ENCODE measurements at places on chromosomes 4 and X.

DNA sequence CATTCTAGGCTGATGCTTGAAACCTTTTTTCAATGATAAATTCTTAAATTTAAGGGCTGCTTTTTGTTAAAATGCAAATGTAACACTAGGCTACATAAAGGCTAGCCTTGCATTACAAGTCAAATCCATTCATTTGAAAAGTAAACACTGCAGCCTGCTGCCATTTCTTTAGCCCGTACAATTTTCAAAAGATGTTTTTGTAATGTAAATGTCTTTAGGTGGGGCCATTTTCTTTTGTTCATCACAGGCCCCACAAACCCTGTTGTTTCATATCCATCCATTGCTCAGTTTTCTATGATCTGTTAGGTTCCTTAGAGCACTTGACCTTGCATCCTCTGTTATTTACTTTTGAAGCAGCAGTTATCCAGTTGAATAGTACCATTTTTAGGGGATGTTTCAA, 296.2 kb upstream of the AMOT start:
- DNase-seq, result no peak

DNA sequence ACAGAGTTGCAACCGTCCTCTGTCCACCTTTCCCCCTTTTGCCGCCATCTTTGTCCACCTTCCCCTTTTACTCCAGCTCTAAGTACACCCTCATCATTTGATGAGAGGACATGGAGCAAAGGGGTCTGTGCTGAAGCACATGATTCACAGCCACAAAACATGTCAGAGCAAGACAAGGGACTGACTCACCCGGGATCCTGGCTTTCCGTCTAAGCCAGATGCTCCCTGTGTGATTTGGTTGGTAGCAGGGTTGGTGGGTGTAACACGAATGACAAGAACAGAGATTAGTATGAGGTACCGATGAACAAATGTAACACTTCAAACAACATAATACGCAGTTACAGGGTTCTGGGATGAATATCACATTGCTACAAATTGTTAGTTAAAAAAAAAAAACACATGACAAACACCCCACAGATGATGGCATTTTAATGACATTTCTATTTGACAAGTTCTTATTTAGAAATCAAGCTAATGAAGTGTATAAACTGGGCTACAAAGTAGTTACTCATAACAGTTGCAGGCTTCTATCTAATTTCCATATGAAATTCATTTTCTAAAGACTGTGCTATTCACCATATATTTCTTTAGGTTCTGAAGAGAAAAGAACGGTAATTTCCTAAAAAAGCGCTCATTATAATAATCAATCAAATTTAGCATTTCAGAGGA, 71.4 kb upstream of the ETNPPL start:
- no peak for DNase-seq

DNA sequence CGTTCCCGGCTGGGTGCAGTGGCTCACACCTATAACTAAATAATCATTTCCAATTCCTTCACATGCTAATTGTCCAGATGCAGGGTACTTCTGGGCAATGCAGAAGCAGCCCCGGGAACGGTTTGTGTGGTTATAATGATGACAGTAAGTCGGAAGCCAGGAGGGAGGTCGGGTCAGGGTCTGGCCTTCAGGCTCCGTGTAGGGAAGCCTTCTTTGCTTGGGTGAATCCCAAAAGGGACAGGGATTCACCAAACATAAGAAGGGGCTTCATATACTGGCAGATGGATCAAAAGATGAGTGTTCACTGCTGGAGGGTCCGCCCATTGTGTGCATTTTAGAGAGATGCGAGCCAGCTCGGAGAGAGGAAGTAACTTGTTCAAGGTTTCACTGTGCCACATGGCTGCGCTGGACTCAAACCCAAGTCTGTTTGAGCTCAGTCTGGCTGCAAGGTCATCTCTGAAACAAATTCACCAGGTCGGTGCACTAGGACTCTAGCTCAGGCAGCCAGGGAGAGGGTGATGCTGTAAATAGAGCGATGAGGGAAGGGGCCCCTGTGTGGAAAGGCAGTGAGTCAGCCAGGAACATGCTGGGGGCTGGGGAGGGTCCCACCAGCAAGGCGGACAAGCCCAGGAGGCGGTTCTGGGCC, 4.8 kb upstream of the KIAA0232 start:
- DNase-seq, result no peak

- DNase-seq, result no peak
Measured at GRCh38 chr4:46909078-46909477, at the start of gene COX7B2. Gene COX7B2, minus strand, starts transcription at chr4:46909245. Its CDS starts 174,053 bp downstream, at chr4:46735192.

DNA sequence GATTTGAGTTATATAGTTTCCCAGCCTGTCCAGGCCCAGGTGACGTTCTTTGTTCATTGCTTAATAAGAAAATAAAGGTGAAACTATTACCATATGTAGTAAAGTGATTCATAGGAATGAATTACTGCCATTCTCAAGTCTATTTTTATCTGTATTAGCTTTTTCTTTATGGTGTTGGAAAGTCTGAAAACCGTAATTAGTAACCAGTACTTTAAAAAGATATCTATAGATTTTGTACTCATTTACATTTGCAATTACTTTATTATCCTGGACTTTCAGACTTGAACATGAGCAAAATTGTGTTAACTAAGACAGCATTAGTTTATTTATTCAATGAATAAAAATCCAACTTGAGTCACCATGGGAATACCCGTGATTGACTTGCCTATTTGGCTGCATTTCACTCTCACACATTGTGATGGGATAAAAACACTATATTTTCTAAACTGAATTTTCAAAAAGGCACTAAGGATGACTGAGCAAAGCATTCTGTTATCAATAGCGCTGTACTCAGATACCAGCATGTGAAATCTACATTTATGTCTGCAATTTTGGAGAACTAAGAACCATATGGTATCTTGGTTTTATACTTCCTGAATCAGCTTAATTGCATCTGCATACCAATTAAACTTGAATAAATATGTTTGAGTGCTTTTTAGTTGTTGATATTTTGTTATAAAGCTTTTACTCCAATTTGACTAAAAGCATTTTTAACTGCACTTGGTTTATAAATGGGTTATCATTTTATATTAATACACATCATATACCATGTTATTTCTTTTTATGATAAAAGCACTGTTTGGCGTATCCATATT, 154.6 kb downstream of the CCSER1 start:
- no peak for DNase-seq

DNA sequence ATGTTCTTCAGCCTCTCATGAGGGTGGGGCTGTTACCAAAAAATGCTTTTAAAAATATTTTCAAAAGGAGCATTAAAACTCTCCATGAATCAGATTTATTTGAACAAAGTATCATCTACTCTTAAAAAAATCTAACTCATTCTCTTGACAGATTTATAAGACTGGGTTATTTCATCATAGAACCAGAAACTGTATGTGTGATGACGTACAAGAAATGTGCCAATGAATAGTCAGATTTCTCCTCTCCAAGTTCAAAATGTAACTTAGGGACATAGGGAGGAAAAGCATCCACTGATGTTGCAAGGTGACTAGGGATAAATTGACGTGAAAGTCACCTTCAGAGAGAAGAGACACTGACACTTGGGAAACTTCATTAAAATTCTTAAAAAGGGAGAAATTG, 89.1 kb upstream of the CLNK start:
- DNase-seq, result no peak
